ENCODE measurements at places on chromosomes 6 and 20.
A peak's percentile ranks its signal among the peaks of the same experiment; 100 is the strongest.

DNA sequence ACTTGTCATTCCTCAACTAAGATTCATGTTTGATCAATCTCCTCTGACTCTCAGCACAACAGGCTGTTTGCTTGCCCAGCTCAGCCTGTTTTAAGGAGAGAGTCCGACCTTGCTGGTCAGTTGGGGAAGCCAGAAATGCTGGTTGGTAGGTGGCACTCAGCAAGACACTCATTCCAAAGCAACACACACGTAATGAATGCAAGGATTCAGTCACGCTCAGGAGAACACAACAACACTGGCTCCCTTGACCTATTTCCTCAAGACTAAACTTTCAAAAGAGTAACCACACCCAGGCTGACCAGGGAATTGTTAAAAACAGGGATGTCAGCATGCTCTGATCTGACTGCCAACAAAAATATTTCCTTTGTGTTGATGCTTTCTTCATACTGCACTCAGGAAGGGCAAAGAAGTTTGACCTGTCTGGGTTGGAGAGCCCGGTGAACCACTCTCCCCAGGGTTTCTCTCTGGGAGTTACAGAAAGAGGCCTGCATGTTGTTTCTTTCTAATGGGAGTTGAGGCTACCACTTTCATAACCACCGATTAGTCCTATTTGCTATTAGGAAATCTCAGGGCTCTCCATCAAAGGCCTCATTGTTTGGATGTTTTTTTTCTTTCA is 25.6 kb upstream of the PREP start:
- DNase-seq: no peak

GRCh38 chr6:32413427-32414047 is 6.6 kb upstream of the BTNL2 start:
- peak; percentile 79 for DNase-seq

DNA sequence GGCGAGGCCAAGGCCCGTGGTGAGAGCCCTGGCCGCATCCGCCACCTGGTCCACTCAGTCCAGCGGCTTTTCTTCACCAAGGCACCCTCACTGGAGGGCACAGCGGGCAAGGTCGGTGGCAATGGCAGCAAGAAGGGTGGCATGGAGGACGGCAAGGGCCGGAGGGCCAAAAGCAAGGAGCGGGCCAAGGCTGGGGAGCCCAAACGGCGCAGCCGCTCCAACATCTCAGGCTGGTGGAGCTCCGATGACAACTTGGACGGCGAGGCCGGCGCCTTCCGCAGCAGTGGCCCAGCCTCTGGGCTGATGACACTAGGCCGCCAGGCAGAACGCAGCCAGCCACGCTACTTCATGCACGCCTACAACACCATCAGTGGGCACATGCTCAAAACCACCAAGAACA is 109.2 kb upstream of the MYL9 start:
- DNase-seq: no peak

GRCh38 chr6:108171291-108171917 is 5.6 kb downstream of the NR2E1 start:
- no peak for DNase-seq

DNA sequence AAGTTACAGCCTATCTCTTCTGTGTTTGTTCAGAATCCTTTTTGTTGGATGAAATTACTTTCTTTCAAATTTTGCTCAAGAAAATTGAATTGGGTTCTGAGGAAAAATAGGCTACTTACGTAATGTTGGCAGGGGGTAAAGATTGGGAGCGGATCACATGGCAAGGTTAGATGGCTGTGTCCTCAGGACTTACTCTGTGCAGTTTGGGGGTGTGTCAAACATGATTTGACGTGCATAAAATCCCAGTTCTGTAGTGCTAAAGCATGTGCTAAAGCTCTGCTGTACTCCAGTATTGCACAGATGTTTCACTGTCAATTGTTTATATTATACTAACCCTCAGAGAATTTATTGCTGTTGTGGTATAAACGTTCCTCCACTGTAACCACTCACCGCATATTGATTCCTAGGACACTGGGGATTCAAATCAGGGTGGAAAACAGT is 2.6 kb downstream of the NT5E start:
- DNase-seq: no peak

GRCh38 chr6:25229671-25230321 is 49.4 kb upstream of the CARMIL1 start:
- DNase-seq: no peak

GRCh38 chr6:100281471-100281901 is 183.2 kb downstream of the SIM1 start:
- DNase-seq: no peak

- DNase-seq: no peak
These were observed 299.1 kb upstream of the PRDM1 start for GRCh38 chr6:105786890-105787655.

DNA sequence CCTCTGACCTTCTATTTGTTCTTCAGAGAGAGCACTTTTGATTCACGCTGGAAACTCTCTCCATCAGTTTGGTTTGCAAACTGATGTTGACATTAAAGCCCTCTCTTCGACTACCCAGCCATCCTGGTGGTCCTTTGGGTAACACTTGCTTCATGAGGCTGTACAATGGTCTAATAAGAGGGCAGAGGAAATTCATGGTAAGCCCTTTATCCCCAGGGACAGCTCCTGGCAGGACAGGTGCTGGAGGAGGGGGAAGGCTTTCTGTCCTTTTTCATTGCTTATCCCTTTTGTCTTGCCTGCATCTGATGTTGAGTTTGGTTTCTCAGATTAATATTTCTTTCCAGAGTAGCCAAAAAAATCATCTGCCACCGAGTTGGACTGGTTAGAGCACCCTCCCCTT is 52.1 kb upstream of the CD93 start:
- no peak for DNase-seq

DNA sequence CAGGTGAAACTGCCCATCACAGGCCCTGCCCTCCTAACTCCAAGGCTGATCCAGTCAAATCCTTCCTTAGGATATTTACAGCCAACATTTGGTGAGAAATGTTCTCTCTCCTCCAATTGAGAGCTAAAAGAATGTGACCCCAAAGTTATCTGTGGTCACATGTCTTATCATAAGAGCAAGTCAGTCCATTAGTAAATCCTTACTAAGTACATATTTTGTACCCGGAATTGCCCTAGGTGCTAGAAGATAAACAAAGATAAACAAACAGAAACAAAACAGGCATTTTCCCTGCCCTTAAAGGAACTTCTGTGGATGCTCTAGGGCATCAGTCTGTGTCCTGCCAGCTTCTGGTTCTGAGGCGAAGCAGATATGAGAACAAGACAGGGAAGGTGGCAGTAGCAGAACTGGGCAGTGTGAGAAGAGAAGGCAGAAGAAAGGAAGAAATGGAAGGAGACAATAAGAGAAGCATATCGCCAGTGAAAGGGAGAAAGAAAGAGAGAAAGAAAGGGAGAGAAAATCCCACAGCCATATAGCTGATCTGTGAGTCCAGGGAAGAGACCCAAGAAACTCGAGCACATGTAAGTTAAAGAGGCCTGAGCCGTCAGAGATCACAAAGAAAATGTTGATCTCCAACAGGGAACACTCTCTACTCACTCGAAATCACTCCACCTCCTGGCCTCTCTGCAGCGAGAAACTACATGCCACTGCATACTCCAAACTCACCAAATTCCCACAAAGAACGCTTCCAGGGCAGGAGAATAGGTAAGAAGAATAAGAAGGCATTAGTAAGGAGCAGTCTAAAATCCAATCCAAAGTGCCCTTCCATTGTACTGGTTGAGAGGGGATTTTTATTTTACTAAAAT is 41.7 kb downstream of the CDK5RAP1 start:
- DNase-seq: no peak

DNA sequence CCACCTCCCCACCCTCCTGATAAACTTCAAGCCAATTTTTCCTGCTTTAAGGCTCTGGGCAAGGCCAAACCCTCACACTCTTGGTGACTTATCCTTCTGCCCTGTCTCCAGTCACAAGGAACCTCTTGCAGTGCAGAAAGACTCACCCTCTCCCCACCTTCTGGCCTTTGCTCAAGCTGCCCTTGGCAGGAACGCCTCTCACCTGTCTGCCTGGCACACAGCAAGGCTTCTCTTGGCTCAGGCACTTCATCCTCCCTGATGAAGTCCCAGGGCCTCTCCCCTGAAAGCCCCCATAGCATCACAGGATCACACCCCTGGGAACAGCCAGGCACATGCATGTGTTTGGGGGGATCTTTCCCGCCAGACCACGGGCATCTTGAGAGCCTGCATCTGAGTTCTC is 68.8 kb upstream of the NNAT start:
- no peak for DNase-seq

GRCh38 chr20:61802721-61803311 is 262.9 kb downstream of the TAF4 start:
- no peak for DNase-seq

- DNase-seq: no peak
These were observed 137.5 kb upstream of the SHLD1 start for GRCh38 chr20:5612581-5613301.

- no peak for DNase-seq
These were observed 147.8 kb downstream of the EYA2 start for GRCh38 chr20:47042464-47042863.

DNA sequence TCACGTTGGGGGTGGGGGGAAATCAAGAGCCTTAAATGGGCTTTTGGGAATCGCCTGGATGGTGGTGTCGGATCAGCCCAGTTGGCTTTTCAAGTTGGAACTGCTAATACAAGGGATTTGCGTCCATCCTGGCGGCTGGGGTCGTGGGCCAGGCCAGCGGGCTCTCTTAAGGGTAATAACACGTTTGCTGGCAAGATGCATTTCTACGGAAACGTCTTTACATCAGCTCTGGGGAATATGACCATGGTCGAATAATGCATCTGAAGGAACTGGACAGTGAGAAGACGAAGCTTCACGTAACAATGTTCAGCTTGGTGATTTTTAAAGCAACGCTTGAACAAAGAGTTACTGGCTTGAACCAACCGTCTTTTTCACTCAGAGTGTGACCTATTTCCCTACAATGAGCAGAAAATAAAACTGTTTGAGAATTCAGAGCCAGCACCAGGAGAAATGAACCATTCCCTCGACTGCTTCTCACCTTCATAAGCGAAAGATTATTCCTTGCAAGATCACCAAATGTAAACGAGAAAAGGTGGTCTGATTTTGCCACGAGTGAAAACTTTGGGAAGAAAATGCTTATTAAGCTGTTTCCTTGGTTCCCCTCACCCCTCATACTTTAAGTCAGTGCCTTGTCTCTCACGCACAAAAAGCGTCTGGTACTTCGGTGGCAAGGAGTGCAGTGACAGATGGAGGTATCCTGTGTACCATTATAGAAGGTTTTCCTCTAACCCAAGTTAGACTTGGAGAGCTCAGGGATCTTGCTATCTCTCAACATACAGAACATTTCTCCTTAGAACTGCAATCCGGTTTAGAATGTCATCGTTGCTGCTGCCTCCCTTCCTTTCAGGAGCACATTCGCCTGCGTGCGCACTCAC is 1.4 kb upstream of the MARCKS start:
- no peak for DNase-seq

GRCh38 chr6:1849691-1850090 is 240.0 kb downstream of the FOXC1 start:
- no peak for DNase-seq

- no peak for DNase-seq
These were observed 73.9 kb upstream of the BACH2 start for GRCh38 chr6:90370493-90370959.

DNA sequence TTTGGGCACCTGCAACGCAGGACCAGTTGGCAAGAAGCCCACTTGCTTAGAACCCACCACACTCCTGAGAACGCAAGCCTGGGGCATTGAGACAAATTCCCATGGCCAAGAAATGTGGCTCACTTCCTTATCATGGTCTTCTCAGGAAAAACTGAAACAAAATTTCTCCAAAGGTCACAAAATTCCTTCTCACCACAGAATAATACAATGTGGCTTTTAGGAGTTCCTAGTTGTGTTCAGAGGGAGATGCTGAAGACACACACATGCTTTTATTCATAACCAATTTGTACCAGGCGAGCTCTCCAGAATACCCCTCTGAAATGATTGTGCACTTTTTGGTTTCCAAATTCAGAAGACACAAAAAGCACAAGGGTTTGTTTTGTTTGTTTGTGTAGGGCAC is 31.6 kb downstream of the ADTRP start:
- no peak for DNase-seq

- DNase-seq: no peak
These were observed 33.2 kb upstream of the TASP1 start for GRCh38 chr20:13671916-13672378.

DNA sequence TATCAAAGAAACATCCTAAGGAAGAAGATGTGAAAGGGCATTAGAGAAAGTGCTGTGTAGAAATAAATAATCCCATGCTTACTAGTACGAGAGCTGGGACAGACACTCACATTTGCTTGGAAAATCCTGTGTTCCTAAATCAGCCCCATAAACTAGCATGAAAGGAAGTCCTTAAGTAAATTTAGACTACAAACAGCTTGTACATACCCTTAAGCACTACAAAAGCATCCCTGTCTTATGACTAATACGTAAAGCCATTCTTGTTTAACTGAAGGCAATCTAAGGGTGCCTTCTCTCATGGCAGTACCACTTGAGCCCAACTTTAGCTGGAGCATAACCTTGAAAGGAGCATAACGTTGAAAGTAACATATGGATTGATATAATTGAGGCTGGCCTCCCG is 15.4 kb upstream of the FOXQ1 start:
- DNase-seq: no peak

DNA sequence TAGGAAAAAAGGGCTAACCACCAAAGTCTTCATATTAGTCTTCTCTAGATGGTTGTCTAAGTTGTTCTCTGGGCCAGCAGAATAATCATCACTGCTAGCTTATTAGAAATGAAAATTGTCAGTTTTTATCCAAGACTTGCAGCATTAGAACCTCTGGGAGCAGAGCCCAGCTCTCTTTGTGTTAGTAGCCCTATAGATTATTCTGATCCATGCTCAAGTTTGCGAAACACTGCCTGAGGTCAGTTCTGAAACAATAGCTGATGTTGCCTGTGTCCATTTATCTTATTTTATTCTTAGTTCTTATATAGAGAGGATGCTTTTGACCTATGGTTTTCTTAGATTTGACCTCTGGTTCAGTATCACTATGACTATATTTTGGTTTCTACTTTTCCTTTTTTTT is 66.9 kb downstream of the BCKDHB start:
- DNase-seq: no peak

GRCh38 chr6:167682125-167682524 is 144.6 kb upstream of the AFDN start:
- no peak for DNase-seq

DNA sequence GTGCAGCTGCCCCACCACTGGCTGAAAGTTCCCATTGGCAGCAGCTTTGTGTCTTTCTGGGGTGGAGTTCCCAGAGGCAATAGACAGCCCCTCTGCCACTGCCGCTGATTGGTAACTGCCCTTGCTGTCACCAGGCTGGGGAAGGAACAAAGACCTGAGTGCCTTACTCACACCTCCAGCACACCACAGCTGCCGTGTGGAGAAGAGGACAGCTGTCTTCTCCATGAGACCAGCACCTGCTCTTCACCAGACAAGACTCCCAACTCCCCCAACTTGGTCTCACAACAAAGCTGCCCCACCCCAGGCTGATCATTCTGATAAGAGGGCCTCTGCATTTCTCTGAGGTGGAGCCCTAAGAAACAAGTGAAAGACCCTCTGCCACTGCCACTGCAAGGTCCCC is 39.7 kb upstream of the PTCHD4 start:
- no peak for DNase-seq

- no peak for DNase-seq
These were observed 136.0 kb upstream of the TOP1 start for GRCh38 chr20:40892642-40893041.
